Karpas-422 (cell line): ENCODE measurements at places on chromosomes 12 and 14. TPM values are rescaled to one million over a fixed set of nuclear protein-coding genes. Genes with fewer than 3 reads are reported as not detected.

DNA sequence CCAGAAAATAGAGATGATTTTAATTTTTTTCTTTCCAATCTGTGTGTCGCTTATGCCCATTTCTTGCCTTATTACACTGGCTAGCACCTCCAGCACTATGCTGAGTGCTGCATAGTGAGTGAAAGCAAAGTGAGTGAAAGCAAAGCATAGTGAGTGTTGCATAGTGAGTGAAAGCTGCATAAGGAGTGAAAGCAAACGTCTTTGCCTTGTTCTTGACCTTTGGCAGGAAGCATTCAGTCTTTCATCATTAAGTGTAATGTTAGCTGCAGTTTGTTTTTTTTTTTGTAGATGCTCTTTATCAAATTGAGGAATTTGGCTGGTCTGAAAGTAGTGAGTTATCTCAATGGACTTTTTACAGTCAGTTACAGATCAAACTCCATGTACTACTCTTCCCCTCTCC lies 6.9 kb upstream of the CORO1C start:
- DNase-seq = no peak

DNA sequence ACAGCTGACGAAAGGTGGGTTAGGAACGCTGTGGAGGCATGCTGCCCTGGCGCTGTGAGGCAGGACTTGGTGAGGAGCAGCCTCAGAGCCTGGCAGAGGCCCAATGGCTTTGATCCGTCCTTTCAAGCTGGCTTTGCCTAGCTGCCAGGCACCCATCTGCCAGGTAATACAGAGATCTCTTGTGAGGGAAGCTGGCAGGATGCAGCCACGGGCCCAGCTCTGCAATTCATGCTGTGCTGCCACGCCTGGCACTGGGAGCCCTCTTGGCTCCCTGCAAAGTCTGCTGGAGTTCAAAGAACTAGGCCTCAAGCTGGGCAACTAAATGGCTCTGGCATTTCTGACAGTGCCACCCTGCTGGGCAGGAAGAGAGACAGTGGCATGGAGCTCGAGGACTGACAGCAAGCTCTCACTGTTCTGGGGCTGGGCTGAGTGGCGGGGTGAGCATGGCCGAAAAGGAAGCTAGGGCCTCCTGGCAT lies 18.7 kb downstream of the IQSEC3 start:
- no peak for DNase-seq

GRCh38 chr12:89983622-89984021 lies 275.0 kb upstream of the ATP2B1 start:
- no peak for DNase-seq

DNA sequence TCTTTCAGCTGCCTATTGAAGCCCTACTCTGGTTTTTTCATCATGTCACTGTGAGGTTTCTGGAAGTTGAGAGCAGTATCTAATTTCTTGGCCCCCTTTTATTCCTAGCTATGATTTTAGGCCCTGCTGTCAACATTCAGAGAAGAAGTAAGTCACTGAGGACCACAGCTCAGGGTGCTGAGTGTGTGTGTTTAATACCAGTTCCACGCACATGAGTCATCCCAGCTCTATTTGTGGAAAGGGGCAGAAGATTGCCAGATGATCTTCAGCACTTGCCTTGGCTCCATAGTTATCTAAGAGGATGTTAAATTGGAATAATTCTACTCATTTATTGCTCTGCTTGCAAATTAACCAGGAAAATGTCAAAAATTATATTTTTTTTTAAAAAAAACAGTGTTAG lies 65.5 kb upstream of the SLC38A4 start:
- DNase-seq = no peak

- DNase-seq = no peak
Measured at GRCh38 chr14:104782808-104783139, 12.8 kb downstream of the AKT1 start.

DNA sequence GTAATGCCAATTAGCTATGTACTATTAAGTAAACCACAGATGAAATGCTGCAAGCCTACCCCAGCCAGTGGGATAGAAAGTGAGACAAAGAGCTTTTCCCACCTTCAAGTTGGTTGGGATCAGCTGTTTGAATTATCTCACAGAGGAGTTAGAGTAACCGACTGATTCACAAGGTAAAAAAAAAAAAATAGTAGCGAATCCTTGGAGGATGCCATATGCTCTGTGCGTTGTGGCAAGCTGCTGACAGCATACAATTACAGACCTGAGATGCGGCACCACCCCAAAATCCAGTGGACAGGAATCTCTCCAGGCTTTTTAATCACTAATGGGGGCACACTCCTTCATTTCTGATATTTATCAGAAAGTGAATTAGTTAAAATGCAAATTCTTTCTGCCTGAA lies 157.0 kb upstream of the RMST start:
- no peak for DNase-seq

DNA sequence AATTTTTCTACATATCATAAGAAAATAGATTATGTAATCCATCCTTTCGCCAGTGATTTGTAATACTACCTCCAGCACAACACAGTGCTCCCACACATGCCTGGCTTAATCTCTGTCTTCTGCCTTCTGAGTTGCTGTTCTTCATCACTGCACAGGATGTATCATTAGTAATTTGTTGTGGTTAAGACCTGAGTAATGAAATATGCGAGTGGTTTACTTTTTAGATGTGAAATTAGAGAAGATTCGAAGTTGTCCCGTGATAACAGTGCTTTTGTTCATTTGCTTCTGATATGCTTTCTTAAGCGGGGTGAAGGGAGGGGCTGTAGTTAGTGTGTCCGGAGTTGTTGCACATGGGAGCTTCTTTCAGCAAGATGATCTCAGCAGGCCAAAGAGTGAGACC lies 18.1 kb downstream of the KRT85 start:
- no peak for DNase-seq

GPR135 gene
- total RNA-seq = 6.7 and 13.1 TPM in 2 replicates

CGRRF1 gene
- 8.8 and 25.9 TPM in 2 replicates for total RNA-seq

TMEM30B gene
- total RNA-seq = not detected in 2 replicates

TMEM233 gene
- not detected in 2 replicates for total RNA-seq
